Skeletal muscle cell (primary cell): ENCODE measurements at places on chromosomes 3 and 15.

GRCh38 chr3:12416731-12417130 lies 67.5 kb upstream of the TSEN2 start:
- no peak for DNase-seq

- DNase-seq: no peak
Measured at GRCh38 chr15:95944193-95944592, 386.3 kb upstream of the NR2F2 start.

GRCh38 chr3:49900491-49901153 lies 3.1 kb downstream of the MST1R start:
- DNase-seq: no peak

DNA sequence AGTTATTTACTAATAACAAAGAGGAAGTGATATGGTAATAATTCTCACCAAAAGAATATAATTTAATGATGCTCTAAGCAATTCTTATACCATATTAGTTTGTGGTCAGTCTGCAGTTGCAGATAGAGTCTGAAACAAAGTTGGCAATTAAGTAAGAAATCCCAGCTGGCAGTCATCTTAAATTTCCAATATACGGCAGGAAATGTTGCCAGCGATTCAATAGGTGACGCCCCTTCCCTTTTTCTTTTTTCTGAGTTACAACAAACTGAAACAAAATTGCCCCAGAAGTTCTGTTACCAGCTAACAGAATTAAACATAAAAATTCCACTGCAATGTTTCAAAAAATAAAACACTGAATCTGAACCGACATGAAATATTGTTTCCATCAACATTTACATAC lies 26.7 kb downstream of the LRRFIP2 start:
- DNase-seq: no peak

GRCh38 chr3:46947981-46948791 lies 28.4 kb downstream of the CCDC12 start:
- no peak for DNase-seq

DNA sequence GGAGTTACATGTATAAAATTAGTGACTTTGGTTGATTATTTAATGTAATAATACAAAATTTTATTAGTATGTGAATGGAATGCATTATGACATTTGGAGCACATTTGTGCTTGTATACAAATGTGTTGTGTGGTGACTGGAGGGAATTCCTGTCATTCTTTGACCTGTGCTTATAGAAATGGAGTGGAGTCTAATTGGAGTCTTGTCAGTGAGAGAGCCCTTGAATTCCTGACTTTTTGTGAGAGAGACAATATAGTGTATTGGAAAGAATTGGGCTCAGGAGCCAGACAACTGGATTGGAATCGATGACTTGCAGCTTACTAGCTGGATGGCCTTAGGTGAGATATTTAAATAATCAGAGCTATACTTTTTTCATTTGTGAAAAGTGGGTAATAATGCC lies 9.4 kb downstream of the TCF12 start:
- DNase-seq: no peak

DNA sequence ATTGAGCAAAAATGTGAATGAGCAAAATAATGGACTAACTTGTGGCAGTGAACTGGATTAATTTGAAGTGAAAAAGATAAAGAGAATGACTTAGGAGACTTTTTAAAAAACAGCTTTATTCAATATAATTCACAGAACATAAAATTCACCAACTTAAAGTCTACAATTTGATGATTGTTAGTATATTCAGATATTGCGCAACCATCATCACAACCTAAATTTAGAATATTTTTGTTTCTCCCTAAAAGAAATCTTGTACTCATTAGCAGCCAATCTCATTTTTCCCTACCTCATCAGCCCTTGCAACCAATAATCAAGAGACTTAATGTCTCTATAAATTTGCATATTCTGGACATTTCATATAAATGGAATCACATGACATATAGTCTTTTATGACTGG lies 496.5 kb downstream of the IGSF11 start:
- DNase-seq: no peak

- peak; percentile 70 for DNase-seq
Measured at GRCh38 chr3:21705769-21706168, 45.2 kb downstream of the ZNF385D start.

DNA sequence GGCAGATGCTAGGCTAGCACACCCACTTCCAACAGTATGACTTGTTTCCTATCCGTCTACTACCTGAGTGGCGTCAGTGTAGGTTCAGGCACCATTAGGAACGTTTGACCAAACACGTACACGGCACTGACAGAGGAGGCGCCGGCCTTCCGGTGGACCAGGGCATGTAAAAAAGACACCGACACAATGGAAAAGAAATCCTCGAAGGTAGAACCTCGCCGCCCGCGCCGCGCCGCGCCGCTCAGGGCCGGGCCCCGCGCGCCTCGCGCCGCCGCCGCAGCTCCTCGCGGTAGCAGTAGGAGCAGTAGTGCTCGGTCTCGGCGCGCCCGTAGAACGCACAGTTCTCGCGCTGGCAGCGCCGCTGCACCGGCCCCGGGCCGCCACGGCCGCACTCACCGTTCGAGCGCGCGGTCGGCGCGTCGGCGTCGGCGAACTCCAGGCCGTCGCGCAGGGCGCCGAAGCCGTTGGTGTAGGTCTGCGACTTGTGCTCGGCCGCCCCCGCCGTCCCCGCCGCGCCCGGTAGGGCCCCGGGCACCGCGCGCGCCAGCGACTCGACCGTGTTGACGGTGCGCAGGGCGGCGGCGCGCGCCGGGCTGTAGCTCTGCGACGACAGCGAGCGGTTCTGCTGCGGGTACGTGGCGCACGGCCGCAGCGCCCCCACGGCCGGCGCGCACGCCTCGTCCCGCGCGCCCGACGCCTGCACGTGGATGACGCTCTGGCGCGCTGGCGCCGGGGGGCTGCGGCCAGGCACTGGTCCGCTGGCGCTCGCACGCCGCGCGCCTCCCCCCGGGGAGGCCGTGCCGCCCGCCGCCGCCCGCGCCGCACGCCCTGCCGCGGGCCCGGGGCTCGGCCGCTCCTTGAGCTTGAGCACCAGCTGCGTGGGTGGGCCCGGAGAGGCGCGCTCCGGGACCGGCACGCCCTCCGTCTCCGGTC lies 156.7 kb downstream of the KLF13 start:
- DNase-seq: no peak

DNA sequence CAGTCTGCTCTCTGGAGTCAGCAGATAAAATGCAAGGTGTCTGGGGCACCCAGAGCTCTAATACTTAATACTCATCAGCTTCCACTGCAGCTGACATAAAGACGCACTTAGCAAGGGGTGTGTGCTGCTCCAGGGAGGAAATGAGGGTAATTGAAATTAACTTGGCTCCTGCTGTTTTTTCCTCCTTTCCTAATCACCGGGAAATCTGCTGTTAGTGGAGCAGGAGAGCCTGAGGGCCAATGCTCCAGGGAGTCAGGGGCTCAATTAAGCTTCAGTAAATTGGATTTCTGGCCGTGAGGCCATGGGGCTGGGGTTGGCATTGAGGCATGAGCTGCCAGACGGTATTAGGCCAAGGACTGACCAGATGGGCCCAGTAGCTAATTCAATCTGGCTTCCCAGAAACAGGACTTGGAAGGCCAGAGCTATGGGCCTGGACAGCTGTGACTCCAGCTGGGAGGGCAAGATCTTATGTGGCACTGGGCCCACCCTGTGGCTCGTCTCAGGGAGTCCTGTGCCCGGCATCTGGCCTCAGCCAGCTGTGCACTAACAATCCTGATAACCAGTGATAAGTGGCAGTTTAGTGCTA lies 30.7 kb upstream of the CHRNB4 start:
- no peak for DNase-seq

DNA sequence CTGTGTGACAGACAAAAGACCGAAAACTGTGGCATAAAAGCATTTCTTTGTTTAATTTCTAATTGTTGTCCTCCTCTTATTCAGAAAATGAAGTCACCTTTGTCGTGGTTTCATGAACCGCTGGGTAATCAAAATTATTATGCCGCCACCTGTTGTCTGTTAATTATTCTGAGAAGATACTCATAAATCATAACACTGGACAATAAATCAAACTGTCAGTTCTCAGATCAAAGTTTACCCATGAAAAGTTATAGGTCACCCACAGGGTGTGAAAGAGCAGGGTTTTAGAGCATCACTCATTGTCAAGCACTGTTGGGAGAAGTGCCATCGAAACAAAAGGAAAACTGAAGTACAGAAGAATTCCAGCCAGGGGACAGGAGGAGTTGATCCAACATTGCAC lies 474.3 kb downstream of the NR2F2 start:
- DNase-seq: no peak

- peak; percentile 49 for DNase-seq
Measured at GRCh38 chr3:138049157-138049919, 39.4 kb downstream of the CLDN18 start.

- no peak for DNase-seq
Measured at GRCh38 chr15:98513428-98513986, 134.8 kb upstream of the IGF1R start.

DNA sequence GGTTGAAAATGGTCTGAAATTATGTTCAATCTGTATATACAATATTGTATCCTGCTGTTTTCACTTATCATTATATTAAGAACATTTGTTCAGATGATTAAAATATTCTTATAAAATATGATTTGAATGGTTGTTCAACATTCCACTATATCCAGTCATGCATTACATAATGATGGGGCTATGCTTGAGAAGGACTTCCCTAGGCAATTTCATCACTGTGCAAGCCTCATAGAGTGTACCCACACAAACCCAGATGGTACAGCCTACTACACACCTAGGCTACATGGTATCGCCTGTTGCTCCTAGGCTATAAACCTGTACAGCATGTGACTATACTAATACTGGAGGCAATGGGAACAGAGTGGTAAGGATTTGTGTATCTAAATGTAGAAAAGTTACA lies 30.5 kb downstream of the SLC7A14 start:
- DNase-seq: no peak

- no peak for DNase-seq
Measured at GRCh38 chr3:54818942-54819341, 108.9 kb downstream of the LRTM1 start.

DNA sequence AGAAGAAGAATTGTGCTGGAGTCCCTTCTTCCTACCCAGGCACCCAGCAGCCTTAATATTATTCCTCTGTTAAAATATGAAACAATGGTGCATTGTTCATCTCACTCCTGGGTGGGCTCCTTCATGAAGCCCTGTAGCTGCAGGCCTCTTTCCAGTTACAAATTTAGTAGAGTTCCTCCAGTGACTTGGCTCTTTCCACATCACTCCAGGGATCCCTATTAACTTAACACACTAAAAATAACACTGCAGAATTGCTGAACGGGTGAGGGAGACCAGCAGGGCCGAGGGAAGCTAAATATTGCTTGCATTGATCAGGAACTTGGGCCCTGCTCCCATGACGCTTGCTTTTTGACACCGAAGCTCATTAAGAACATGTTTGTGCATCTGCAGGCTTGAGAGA lies 142.3 kb downstream of the PDCD6IP start:
- DNase-seq: no peak

- no peak for DNase-seq
Measured at GRCh38 chr3:27209617-27210264, 159.4 kb downstream of the NEK10 start.

DNA sequence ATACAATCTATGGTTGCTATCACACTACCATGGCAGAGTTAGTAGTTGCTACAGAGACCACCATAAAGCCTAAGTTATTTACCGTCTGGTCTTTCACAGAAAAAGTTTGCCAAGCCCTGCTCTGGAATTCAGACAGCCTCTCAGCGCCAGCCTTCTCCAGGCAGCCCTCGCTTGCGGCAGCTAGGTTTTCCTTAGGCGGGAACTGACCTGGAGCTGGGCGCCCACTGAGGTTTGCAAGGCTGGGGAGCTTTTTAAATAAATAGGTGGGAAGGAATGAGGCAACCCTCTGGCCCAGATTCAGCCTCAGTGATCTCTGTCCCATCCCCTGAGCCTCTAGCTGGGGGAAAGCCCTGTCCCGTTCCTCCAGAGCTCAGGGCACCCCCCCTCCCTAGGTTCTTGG lies 1.2 kb downstream of the CTSH start:
- no peak for DNase-seq
